Stomach (tissue), 19 donors: ENCODE measurements at places on chromosomes 11 and 22. TPM values are rescaled to one million over a fixed set of nuclear protein-coding genes. Genes with fewer than 3 reads are reported as not detected.

DNA sequence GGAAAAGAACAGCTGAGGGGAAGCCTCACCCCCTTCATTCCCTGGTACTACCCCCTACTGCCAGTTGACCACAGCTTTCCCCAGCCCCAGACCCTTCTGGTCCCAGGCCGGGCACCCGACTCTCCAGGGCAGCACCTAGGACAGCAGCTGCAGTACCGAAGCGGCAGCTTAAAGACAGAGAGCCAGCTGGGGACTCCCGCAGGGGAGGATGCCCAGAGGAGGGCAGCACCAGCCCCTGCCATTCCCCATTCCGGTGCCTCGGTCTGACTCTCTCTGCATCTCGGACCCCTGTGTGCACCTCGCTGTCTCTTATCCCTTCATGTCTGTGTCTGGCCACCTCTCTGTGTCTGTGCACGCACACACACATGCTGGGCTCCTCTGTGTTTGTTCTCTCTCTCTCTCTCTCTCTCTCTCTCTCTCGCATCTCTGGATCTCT, 9.4 kb downstream of the IGSF9B start:
- H3K36me3 ChIP-seq: no peaks in the 10 kb centered on the region
- H3K27ac ChIP-seq: peak overlapping the region; percentile 68
- peaks cover 69% of the 10 kb centered on the region for H3K27me3 ChIP-seq
- DNase-seq: no peak
- no peak overlapping the region for H3K4me3 ChIP-seq
- peaks cover 70% of the 10 kb centered on the region for H3K4me1 ChIP-seq

The AMBRA1 gene
- 59.4 TPM for total RNA-seq

- no peaks in the 10 kb centered on the region for H3K27me3 ChIP-seq
- H3K4me3 ChIP-seq: no peak overlapping the region
- H3K36me3 ChIP-seq: no peaks in the 10 kb centered on the region
- no peak for DNase-seq
- H3K27ac ChIP-seq: no peak overlapping the region
- peaks cover 4% of the 10 kb centered on the region for H3K4me1 ChIP-seq
Observed at GRCh38 chr11:93652161-93652597, 9.3 kb upstream of the CEP295 start.

GRCh38 chr11:125114518-125114917, 3.1 kb upstream of the TMEM218 start:
- no peaks in the 10 kb centered on the region for H3K27me3 ChIP-seq
- no peak overlapping the region for H3K4me3 ChIP-seq
- H3K27ac ChIP-seq: no peak overlapping the region
- H3K36me3 ChIP-seq: no peaks in the 10 kb centered on the region

The CDKN1C gene
- 13.4 TPM for total RNA-seq

The NXPE2 gene
- 0.37 TPM for total RNA-seq

GRCh38 chr11:88815505-88815904, 250.3 kb downstream of the GRM5 start:
- no peaks in the 10 kb centered on the region for H3K4me1 ChIP-seq
- no peak for DNase-seq
- H3K4me3 ChIP-seq: no peak overlapping the region
- H3K27ac ChIP-seq: no peak overlapping the region
- H3K27me3 ChIP-seq: no peaks in the 10 kb centered on the region

DNA sequence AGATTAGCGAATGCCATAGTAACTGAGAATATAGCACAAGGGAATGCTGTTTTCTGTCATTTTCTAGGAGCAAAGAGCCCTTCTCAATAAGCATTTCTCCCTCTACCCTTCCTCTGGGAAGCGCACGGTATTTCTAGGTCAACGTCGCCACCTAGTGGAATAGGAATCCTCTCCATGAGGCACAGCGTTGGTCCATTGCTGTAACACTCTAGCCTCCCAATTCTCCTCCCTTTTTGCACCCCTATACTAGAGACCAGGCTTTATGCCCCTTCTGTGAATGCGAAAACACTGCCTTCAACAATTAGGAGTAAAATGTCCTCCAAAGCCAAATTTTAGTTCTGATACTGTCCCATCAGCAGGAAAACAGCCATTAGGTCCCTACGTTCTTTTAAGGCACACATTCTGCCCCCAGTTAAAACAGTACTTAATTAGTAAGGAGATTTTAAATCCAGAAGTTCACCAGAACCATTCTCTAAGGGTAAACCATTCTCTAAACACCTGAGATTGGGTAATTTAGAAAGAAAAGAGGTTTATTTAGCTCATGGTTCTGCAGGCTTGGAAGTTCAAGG, 12.8 kb upstream of the HYLS1 start:
- no peaks in the 10 kb centered on the region for H3K36me3 ChIP-seq
- H3K27ac ChIP-seq: no peak overlapping the region
- no peaks in the 10 kb centered on the region for H3K27me3 ChIP-seq

- peaks cover 55% of the 10 kb centered on the region for H3K4me1 ChIP-seq
- no peak overlapping the region for H3K4me3 ChIP-seq
- H3K36me3 ChIP-seq: peaks cover 16% of the 10 kb centered on the region
- H3K27ac ChIP-seq: no peak overlapping the region
- no peaks in the 10 kb centered on the region for H3K27me3 ChIP-seq
Observed at GRCh38 chr11:6572215-6572614, 31.2 kb downstream of the RRP8 start.

- H3K4me1 ChIP-seq: no peaks in the 10 kb centered on the region
- no peak within 1 kb of the TSS for H3K27ac ChIP-seq
- H3K27me3 ChIP-seq: no peaks in the 10 kb centered on the region
- DNase-seq: no peak
Observed at GRCh38 chr11:102780491-102780918, at the start of gene MMP10. Gene MMP10, minus strand, starts transcription at chr11:102780628. Its CDS starts 37 bp downstream, at chr11:102780591.

The APOBEC3B gene
- total RNA-seq: 1.1 TPM

- H3K4me3 ChIP-seq: no peak overlapping the region
- H3K36me3 ChIP-seq: no peaks in the 10 kb centered on the region
- no peak overlapping the region for H3K27ac ChIP-seq
- peaks cover 8% of the 10 kb centered on the region for H3K4me1 ChIP-seq
- DNase-seq: peak; percentile 84
Observed at GRCh38 chr11:73652046-73652730, 5.8 kb downstream of the PLEKHB1 start.

The RIC3 gene
- total RNA-seq: 29.5 TPM

The AP5B1 gene
- 44.9 TPM for total RNA-seq

The CARNS1 gene
- 0.29 TPM for total RNA-seq

The IGLL1 gene
- total RNA-seq: not detected

The A4GALT gene
- 14.3 TPM for total RNA-seq

- no peaks in the 10 kb centered on the region for H3K36me3 ChIP-seq
- H3K27ac ChIP-seq: no peak overlapping the region
- no peak for DNase-seq
- no peaks in the 10 kb centered on the region for H3K27me3 ChIP-seq
Observed at GRCh38 chr11:103652013-103652412, 384.4 kb upstream of the DDI1 start.

The TCIRG1 gene
- total RNA-seq: 484 TPM

The DERL3 gene
- total RNA-seq: 0.45 TPM

The CRYBB2 gene
- not detected for total RNA-seq

- no peaks in the 10 kb centered on the region for H3K36me3 ChIP-seq
- H3K27me3 ChIP-seq: peaks cover 22% of the 10 kb centered on the region
- no peak overlapping the region for H3K27ac ChIP-seq
- H3K4me3 ChIP-seq: no peak overlapping the region
- no peaks in the 10 kb centered on the region for H3K4me1 ChIP-seq
Observed at GRCh38 chr22:37373451-37373850, 53.8 kb downstream of the ELFN2 start.

DNA sequence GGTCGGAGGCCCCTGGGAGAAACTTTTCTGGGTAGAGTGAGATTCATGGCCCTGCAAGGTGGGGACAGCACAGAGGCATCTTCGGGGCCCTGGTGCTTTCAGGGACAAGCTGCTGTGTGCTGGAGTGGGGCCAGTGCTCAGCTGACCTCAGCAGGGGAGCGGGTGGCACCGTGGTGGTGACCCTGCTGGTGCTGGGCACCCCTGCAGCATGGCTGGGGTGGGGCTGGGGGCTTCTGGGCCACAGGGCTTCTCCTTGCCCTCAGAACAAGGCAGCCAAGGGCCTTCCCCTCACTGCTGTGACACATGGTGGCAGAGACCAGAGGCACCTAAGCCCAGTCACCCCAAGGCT, 24.9 kb upstream of the GNB1L start:
- H3K27ac ChIP-seq: no peak overlapping the region
- H3K4me3 ChIP-seq: no peak overlapping the region
- no peaks in the 10 kb centered on the region for H3K27me3 ChIP-seq
- DNase-seq: no peak

The APOA5 gene
- not detected for total RNA-seq

The CDPF1 gene
- 14.3 TPM for total RNA-seq

DNA sequence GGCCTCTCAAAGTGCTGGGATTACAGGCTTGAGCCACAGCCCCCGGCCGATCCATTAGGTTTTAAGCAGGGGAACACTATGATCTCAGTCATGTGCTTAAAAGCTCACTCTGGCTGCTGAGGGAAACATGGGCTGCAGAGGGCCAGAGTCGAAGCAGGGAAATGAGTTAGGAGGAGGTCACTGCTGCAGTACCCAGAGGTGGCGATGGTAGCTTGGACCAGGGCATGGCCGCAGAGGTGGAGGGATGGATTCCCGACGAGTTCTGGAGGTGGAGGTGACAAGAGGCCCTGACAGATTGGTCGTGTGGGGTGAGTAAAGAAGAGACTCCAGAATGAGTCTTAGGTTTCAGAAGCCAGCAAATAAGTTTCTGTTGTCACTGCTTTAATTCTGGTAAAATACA, 54.4 kb upstream of the INCENP start:
- no peaks in the 10 kb centered on the region for H3K4me1 ChIP-seq
- no peak overlapping the region for H3K4me3 ChIP-seq
- no peak for DNase-seq

The KCTD21 gene
- total RNA-seq: 62.4 TPM

GRCh38 chr22:24086310-24086709, 75.2 kb downstream of the CABIN1 start:
- no peak overlapping the region for H3K4me3 ChIP-seq
- no peak for DNase-seq
- H3K4me1 ChIP-seq: no peaks in the 10 kb centered on the region
- no peak overlapping the region for H3K27ac ChIP-seq

DNA sequence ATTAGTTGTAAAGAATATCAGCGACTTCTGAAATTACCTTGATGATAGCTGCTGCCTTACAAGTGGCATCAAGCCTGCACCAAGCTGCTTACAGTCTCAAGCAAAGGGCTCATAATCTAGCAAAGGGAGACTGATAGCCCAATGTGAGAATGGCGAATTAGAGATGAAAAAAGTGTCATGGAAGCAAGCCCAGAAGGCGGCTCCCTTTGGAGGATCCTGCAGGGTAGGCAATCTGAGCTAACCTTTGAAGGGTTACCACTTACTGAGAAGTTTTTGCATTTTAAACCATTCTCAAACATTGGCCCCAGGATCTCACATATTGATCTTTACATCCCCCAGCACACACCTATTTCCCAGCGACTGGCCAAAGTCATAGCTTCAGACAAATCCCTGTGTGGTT, 18.5 kb downstream of the GAB2 start:
- no peak overlapping the region for H3K27ac ChIP-seq
- H3K36me3 ChIP-seq: no peaks in the 10 kb centered on the region
- H3K4me3 ChIP-seq: no peak overlapping the region
- H3K27me3 ChIP-seq: no peaks in the 10 kb centered on the region

DNA sequence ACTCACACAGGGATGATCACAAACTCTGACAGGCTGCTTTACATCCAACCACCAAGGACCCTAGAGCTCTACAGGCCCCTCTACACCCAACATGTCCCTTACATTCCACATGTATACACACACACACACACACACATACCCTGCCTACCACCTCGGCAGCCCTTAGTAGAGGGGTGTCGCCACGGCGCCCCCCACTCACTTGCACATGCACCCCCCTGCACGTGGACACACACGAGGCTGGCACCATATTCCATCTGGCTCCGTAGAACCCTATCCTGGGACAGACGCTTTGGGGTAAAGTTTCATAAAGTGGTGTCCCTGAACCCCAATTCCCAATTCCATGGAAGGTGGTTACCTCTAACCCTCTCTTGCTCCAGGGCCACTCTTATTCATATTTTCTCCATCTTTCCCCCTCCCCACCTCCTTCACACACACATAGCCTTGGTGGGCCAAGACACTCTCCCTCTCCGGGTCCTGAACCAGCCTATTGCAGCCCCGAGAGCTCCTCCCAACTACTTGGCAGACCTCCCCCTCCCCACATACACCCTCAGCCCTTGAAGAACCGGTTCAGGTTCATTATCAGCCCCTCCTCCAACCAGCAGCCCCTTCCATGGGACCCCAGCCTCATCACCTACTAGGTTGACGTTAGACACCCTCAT, 809 bp downstream of the PDE2A start:
- no peak overlapping the region for H3K4me3 ChIP-seq
- H3K27ac ChIP-seq: no peak overlapping the region
- H3K36me3 ChIP-seq: no peaks in the 10 kb centered on the region
- DNase-seq: no peak
- peaks cover 14% of the 10 kb centered on the region for H3K27me3 ChIP-seq
- H3K4me1 ChIP-seq: no peaks in the 10 kb centered on the region

DNA sequence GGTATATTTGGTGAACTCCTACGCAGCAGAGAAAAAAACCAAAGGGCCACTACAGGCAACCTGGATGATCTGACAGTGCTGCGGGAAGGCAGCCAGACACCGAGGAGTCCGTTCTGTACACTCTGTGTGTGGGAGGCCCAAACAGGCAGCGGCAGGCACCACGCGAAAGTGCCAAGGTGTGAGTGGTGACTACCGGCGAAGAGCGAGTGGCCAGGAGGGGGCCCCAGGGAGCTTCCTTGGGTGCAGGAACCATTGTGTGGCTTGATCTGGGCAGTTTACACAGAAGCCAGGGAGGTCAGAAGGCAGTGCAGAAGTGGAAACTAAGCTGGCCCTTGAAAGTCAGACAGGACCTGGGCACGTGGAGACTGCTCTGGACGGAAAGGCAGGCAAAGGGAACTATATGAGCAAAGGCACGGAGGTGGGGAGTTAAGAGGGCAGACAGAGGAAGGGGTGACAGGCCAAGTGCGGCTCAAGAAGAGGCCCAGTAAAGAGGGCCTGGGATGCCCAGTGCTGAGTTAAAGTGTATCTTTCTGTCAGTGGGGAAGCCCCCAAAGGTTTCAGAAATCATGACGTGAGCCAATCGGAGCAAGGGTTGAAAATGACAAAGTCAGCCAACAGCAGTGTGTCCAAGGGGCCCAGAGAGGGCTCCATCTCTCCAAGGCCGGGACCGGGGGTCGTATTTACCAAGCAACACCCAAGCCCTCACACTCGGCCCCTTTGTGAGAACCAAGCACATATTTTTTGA, 10.6 kb downstream of the TMEM184B start:
- peak; percentile 71 for DNase-seq
- peak overlapping the region; percentile 87 for H3K27ac ChIP-seq
- H3K4me3 ChIP-seq: no peak overlapping the region

The PGA4 gene
- 547 TPM for total RNA-seq

The GLYATL1 gene
- total RNA-seq: not detected

The INS gene
- total RNA-seq: not detected

GRCh38 chr11:131754671-131755070, 384.3 kb downstream of the NTM start:
- H3K27me3 ChIP-seq: no peaks in the 10 kb centered on the region
- H3K4me3 ChIP-seq: no peak overlapping the region
- no peaks in the 10 kb centered on the region for H3K36me3 ChIP-seq
- no peak overlapping the region for H3K27ac ChIP-seq
